ENCODE measurements at places on chromosomes 4 and X.

GRCh38 chrX:136797787-136798186 lies 17.1 kb upstream of the ARHGEF6 start:
- no peak for DNase-seq

- DNase-seq: no peak
These were observed 1.6 kb downstream of the RPL10 start for GRCh38 chrX:154399527-154400368.

DNA sequence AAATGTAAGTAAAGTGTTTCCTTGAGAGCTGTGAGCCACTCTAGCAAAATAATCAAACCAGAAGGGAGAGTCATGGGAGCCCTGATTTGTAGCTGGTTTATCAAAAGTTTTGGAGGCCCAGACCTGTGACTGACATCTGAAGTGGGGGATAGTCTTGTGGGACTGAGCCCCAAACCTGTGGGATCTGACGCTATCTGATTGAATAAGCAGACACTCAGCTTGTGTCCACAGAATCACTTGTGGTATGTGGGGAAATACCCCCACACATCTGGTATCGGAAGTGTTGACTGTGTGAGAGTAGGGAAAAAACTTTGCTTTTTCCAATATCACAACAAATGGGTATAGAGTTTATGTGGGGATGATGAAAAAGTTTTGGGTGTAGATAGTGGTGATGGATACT lies 35.4 kb downstream of the FUNDC1 start:
- DNase-seq: peak; percentile 44

DNA sequence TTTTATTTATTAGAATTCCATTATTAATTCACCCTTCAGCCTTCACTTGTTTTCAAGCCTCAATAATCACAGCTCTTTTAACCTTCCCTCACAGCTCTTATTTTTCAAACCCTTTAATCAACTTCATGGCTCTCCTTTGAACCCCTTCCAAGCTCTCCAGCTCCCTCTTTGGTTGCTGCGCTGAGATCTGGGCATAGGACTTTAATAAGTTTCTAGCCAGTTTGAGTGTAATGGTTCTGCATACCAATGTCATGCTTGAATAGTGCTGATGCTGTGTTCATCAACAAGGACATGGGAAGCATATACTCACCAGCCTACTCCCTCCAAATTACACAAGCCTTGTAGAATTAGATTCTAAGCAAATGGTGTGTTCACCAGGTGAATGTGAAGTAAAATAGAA lies 3.5 kb upstream of the RNF212 start:
- no peak for DNase-seq

- no peak for DNase-seq
These were observed 127.9 kb upstream of the ENPP6 start for GRCh38 chr4:184345573-184345922.

DNA sequence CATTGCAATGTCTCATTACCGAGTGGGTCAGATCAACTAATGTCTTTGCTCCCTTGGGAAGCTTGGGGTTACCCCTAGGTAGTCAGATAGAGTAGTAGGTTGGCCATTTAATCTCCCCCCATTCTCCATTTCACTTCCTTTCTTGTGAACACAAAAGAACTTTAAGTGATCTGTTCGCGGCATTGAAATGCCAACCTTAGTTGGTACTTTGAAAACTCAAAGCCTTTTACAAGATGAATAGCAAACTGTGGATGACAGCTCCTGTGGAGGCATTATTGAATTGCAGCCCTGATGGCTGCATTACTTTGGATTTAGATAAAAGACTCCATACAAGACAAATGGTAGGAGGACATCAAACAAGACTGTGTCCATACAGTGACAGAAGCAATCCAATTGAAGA lies 469.1 kb downstream of the GBA3 start:
- no peak for DNase-seq

DNA sequence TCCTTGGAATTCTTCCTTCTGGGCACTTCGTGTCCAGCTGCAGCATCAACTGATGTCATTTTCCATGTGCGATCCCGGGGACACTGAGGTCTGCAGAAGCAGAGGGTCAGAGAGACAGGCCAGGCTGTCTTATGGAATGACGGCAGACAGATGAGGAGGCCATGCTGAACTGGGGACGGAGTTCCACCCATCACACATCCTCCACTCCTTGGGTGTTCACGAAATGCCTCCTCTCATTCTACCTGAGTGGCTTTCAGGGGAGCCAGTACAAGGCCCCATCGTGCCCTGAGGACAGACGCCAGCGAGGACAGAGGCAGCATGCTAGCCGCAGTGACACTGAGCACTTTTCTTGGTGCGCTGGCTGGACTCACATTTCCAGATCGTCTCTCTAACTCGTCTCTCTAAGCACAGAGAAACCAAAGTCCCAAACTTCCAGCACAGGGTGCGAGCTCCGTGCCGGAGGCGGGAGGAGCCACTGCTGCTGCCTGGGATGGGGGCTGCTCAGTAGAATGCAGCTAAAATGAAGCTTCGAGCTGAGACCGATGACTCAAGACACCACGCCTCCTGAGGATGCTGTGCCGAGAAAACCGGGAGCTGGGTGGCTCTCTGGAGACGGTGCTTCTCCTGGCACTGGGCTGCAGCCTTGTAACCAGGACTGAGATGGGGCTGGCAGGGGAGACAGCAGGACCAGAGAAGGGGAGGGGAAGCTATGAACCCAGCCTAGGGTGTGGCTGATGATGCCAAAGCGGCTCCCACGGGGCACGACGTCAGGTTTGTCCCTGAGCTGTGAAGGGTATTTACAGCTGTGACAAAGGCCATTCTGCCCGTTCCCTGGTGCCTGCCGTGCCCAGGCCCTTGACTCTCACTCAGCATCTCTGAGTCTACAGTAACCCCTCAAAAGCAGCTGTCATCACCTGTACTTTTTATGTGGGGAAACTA lies 8.2 kb downstream of the ABLIM2 start:
- DNase-seq: no peak

GRCh38 chr4:153890761-153891160 lies 101.9 kb upstream of the SFRP2 start:
- DNase-seq: no peak

- DNase-seq: no peak
These were observed 492 bp upstream of the NKX3-2 start for GRCh38 chr4:13544606-13545393.

DNA sequence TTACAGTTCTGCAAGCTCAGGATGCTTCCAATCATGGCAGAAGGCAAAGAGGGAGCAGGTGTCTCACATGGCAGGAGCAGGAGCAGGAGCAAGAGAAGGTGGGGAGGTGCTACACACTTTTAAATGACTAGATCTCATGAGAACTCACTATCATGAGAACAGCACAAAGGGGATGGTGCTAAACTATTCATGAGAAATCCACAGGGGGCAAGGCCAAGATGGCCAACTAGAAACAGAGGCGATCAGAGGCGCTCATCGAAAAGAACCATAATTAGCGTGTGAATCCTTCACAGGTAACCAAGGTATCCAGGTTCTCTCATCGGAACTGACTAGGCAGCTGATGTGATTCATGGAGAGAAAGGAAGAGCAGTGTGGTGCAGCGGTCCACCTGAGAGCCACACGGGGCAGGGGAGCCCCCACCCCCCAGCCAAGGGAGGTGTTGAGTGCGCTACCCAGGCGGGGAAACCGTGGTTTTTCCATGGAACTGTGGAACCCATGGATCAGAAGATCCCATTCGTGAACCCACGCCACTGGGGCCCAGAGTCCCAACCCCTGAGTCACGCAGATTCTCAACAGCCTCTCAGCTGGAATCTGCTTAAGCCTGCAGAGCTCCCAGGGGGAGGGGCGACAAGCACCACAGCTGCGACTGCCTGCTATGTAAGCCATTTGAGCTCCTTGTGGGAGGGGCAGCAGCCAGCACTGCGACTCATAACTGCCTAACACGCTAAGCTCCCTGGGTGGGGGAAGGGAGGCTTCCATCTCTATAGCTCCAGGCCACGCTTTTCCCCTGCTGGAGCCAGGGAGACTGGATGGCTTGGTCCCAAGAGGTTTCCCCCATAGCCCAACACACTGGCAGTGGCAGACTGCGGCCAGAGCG lies 46.7 kb downstream of the FGF16 start:
- no peak for DNase-seq

DNA sequence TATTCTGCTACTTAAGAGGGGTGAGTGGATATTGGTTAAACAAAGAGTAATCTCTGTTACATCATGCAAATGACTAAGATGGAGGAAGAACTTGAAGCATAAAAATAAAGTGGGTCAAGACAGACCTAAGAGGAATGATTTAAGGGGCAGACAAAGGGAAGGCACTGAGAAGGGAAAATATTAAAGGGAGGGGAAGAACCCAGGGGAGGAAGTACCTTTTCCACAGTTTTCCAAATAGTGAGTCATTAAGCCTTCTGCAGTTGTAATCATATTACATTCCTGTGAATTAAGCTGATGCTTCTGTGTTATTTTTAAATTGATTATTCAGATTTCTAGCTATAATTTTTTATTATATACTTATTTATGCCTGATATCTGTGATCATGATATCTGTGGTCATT lies 253.3 kb downstream of the CENPC start:
- no peak for DNase-seq

Data from T-helper 2 cell (primary cell).